ENCODE measurements at places on chromosomes 1 and 21. TPM values are rescaled to one million over a fixed set of nuclear protein-coding genes. Genes with fewer than 3 reads are reported as not detected.

DNA sequence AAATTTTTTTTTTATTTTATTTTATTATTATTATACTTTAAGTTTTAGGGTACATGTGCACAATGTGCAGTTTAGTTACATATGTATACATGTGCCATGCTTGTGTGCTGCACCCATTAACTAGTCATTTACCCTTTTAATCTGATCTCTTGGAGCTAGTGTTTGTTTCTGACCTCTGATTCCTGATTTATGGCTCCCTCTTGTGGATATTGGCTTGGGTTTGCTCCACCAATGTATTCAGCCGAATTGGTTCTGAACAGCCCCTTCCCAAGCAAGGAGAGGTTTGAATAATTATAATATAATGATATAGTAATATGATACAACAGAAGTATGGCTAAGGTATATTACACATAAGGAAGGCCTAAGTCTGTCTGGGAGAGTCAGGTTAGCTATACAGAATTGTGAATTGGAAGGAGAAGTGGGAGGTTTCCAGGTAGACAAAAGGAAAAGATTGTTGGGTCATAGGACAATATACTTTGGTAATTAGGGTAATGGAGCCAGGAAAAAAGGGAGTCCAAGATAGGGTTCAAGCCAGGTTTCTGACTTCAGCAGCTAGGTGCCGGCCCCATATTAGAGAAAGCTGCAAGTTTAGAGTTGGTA is 53.1 kb upstream of the HMCN1 start:
- peak; percentile 41 for DNase-seq

GRCh38 chr1:76938304-76938703 is 71.0 kb downstream of the ST6GALNAC5 start:
- DNase-seq = no peak

GRCh38 chr1:109499661-109500536 is 6.0 kb downstream of the CYB561D1 start:
- peak; percentile 34 for DNase-seq

- no peak for DNase-seq
Observed at GRCh38 chr1:84959294-84959693, 37.6 kb downstream of the MCOLN2 start.

DNA sequence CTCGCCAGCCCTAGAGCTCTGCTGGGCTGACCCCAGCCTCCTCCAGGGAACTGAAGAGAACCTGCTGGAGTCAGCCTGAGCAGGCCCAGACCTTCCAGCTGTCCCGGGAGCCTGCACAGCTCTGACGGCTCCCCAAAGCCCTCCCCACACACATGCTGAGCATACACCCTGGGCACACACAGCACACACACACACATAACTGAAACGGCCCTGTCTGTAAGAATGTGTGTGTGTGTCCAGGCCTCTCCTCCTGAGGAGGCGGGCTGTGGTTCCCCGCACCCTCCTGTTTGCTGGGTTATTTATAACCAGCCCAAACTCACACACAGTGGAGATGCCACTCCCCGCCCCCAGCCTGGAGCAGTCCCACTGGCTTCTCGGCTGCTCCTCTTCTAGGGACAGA is 20.2 kb downstream of the SDC3 start:
- no peak for DNase-seq

DNA sequence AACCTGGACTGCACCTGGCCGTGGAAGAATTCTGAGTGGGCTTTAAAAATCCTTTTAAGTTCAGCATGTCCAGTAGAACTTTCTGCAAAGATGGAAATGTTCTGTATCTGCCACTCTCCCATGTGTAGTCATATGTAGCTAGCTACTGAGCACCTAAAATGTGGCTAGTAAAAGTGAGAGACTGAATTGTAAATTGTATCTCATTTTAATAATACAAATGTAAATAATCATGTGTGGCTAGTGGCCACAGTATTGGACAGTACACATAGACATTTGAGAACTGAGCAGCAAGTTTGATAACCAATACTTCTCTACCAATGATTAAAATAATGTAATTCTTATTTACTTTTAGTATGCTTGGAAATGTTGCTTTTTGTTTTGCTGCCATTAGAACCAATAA is 57.3 kb downstream of the PHACTR4 start:
- DNase-seq = no peak

GRCh38 chr1:214660190-214660589 is 57.2 kb downstream of the CENPF start:
- no peak for DNase-seq

DNA sequence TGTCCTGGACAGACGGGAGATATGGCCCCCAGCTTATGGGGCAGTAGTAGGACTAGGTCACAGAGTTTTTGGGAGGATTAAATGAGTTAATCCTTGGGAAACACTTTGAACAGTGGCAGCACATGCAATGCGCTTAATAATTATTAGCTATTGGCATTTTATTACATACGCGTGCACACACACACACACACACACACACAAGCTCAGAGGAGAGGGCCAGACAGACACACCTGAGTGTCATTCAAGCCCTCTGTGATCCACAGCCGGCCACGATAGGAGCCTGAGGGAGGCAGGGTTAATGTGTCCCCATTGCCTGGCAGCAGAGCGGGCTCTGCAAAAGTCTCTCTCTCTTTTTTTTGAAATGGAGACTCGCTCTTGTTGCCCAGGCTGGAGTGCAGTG is 37.9 kb downstream of the EPHA2 start:
- DNase-seq = no peak

- DNase-seq = no peak
Observed at GRCh38 chr21:31075848-31076247, 37.6 kb upstream of the KRTAP19-8 start.

GRCh38 chr1:86517336-86517735 is 29.5 kb upstream of the CLCA4 start:
- DNase-seq = peak; percentile 68

- DNase-seq = peak; percentile 51
Observed at GRCh38 chr1:77126307-77126706, 92.9 kb downstream of the PIGK start.

GRCh38 chr1:159929155-159930051 is 4.1 kb upstream of the TAGLN2 start:
- DNase-seq = peak; percentile 99

- DNase-seq = no peak
Observed at GRCh38 chr1:29011775-29012174, 97.4 kb downstream of the EPB41 start.

DNA sequence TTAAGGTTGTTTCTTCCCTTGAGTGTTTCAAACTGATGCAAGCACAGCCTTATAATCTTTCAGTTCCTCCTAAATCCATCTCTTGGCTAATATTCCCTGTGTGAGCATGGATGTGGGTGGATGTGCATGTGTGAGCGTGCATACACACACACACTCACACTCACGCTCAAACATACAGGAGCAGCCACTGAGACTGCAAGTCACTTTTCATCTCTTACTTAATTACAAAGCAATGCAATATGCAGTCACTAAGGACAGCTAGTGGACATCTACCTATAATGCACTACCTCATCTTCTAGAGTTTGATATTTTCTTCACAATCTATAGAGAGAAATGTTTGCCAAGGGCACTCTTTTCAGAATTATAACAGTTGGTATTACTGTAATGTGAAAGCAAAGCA is 1.4 kb downstream of the ESRRG start:
- no peak for DNase-seq

DNA sequence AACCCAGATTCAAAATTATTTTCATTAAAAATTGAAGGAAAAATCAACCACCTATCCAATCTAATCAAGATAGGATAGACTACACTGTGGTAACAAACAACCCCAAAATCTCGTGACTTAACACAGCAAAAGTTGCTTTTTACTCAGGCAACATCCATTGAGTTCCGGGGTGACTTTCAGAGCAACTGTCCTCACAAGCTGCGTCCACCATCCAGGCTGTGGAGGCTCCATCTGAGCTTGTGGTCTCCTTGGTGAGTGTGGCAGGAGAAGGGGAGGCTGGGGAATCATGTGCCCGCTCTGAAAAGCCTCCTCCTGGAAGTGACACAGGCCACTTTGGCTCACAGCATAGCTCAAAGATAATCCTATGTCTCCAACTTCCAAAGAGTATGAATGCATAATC is 52.4 kb downstream of the CD2 start:
- DNase-seq = no peak

- no peak for DNase-seq
Observed at GRCh38 chr1:17958704-17959103, 148.9 kb upstream of the IGSF21 start.

DNA sequence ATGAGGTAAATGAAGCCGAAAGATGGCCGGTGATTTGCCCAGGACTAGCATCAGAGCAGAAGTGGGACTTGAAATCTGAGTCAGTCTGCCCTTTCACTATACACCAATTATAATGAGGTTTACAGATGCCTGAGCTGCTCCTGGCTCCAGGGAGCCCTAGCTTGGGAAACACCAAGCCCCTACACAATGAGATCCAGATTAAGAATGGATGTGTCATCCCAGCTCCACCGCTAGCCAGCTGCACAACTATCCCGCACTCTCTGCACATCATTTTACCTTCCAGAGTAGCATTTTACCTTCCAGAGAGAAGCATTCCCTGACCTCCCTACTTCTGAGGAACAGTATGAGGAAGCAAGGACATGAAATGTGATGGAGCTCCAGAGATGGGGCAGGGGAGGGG is 27.0 kb downstream of the SERTAD4 start:
- DNase-seq = no peak

DNA sequence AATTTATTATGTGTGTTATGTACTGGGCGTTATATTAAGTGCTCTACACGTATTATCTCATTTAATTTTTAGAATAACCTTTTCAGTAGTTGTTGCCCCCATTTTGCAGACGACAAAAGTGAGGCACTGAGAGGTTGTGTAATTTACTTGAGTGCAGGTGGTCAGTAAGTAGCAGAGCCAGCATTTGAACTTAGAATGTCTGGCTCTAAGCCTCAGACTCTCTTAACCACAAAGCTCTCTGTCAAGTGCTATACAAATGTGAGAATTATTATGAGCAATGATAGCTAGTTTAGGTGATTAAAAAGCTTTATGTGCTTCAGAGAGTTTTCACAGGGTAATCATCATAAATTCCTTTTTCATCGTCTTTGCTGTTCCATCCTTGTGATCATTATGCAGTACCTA is 96.3 kb upstream of the UBE2U start:
- DNase-seq = no peak

The RUNX1 gene
- 45.8 TPM for polyA plus RNA-seq

The RHD gene
- not detected for polyA plus RNA-seq

The RAB3B gene
- 1.4 TPM for polyA plus RNA-seq

The IVNS1ABP gene
- polyA plus RNA-seq = 64.0 TPM

Measured in mammary epithelial cell (primary cell).